A549 treated with AZD2906 at 1 μM for 4 hours (cell line): ENCODE measurements at places on chromosomes 2 and 18. TPM values are rescaled to one million over a fixed set of nuclear protein-coding genes. Genes with fewer than 3 reads are reported as not detected.

The SULT1C3 gene
- total RNA-seq, result not detected in 5 replicates

The INPP1 gene
- total RNA-seq, result 34.0 to 45.3 TPM (median 40.9 TPM) in 5 replicates

The HOXD3 gene
- total RNA-seq, result 0.06 to 0.16 TPM (median 0.09 TPM) in 5 replicates

The MC4R gene
- total RNA-seq, result not detected in 5 replicates

The MC2R gene
- total RNA-seq, result not detected in 5 replicates

The ALK gene
- not detected in 5 replicates for total RNA-seq

The UGT1A3 gene
- 0.05 to 0.09 TPM (median 0.07 TPM) in 4 of 5 replicates, not detected in the other for total RNA-seq

The PROM2 gene
- 0.02 to 0.34 TPM (median 0.08 TPM) in 3 of 5 replicates, not detected in the others for total RNA-seq

The EN1 gene
- total RNA-seq, result 0.63 to 0.99 TPM (median 0.92 TPM) in 5 replicates

The ZBTB7C gene
- total RNA-seq, result 0.14 to 0.29 TPM (median 0.19 TPM) in 5 replicates

The RTP5 gene
- total RNA-seq, result not detected in 5 replicates

The IL1F10 gene
- total RNA-seq, result 0.09 to 0.24 TPM in 2 of 5 replicates, not detected in the others

The INPP5D gene
- total RNA-seq, result 0.49 to 0.74 TPM (median 0.53 TPM) in 5 replicates

The TGFBRAP1 gene
- 15.1 to 15.9 TPM (median 15.4 TPM) in 5 replicates for total RNA-seq

The NAT8 gene
- total RNA-seq, result not detected in 5 replicates

The GEN1 gene
- 9.6 to 12.2 TPM (median 10.7 TPM) in 5 replicates for total RNA-seq

The INHBB gene
- total RNA-seq, result 23.1 to 29.9 TPM (median 26.3 TPM) in 5 replicates

The SLC66A2 gene
- total RNA-seq, result 14.4 to 21.7 TPM (median 19.9 TPM) in 5 replicates

The L3MBTL4 gene
- 0.02 to 0.05 TPM in 2 of 5 replicates, not detected in the others for total RNA-seq

The CCDC68 gene
- 3.8 to 7.4 TPM (median 5.3 TPM) in 5 replicates for total RNA-seq

The CLEC4F gene
- total RNA-seq, result not detected in 5 replicates

The SOWAHC gene
- 7.5 to 9.7 TPM (median 9.2 TPM) in 5 replicates for total RNA-seq

The MAL gene
- total RNA-seq, result 0.14 to 0.34 TPM (median 0.25 TPM) in 5 replicates

The INHA gene
- total RNA-seq, result 0.21 to 0.59 TPM (median 0.52 TPM) in 5 replicates

The RNU2-63P gene
- 1.4 TPM in 1 of 5 replicates, not detected in the others for total RNA-seq

The PRKCE gene
- total RNA-seq, result 9.6 to 10.2 TPM (median 10.1 TPM) in 5 replicates

The IL18R1 gene
- 1.0 to 1.4 TPM (median 1.4 TPM) in 5 replicates for total RNA-seq

The TRIM43 gene
- 0.07 to 0.23 TPM (median 0.09 TPM) in 4 of 5 replicates, not detected in the other for total RNA-seq

The ADAM23 gene
- 8.4 to 10.3 TPM (median 9.1 TPM) in 5 replicates for total RNA-seq

The TMEM198 gene
- total RNA-seq, result 0.62 to 1.2 TPM (median 0.96 TPM) in 5 replicates

The HOXD13 gene
- 0.07 to 0.27 TPM (median 0.18 TPM) in 5 replicates for total RNA-seq

The IL36RN gene
- total RNA-seq, result 0.02 to 0.11 TPM (median 0.02 TPM) in 3 of 5 replicates, not detected in the others

The ALLC gene
- total RNA-seq, result 0.08 TPM in 1 of 5 replicates, not detected in the others

The RFTN2 gene
- total RNA-seq, result 0.06 to 0.13 TPM in 2 of 5 replicates, not detected in the others

The SYT4 gene
- total RNA-seq, result not detected in 5 replicates

The SERPINB13 gene
- not detected in 5 replicates for total RNA-seq

The PTGR3 gene
- total RNA-seq, result 16.6 to 19.0 TPM (median 18.0 TPM) in 5 replicates

The ALPP gene
- 16.1 to 18.1 TPM (median 16.2 TPM) in 5 replicates for total RNA-seq

The ZDBF2 gene
- 0.86 to 1.4 TPM (median 1.3 TPM) in 5 replicates for total RNA-seq

The ZNF396 gene
- total RNA-seq, result 0.54 to 0.89 TPM (median 0.60 TPM) in 5 replicates

The PLA2R1 gene
- 1.7 to 2.8 TPM (median 2.3 TPM) in 5 replicates for total RNA-seq

The NGEF gene
- 13.0 to 16.8 TPM (median 15.5 TPM) in 5 replicates for total RNA-seq

The ITGA4 gene
- 1.4 to 2.3 TPM (median 2.0 TPM) in 5 replicates for total RNA-seq

The IKZF2 gene
- 0.14 to 0.33 TPM (median 0.29 TPM) in 5 replicates for total RNA-seq

The PIEZO2 gene
- total RNA-seq, result 0.52 to 0.96 TPM (median 0.59 TPM) in 5 replicates

The ASB18 gene
- not detected in 5 replicates for total RNA-seq

The MBD1 gene
- 32.9 to 36.6 TPM (median 34.8 TPM) in 5 replicates for total RNA-seq

The C2orf81 gene
- 2.4 to 3.6 TPM (median 3.2 TPM) in 5 replicates for total RNA-seq

The C1GALT1C1L gene
- total RNA-seq, result 1.5 to 2.6 TPM (median 2.4 TPM) in 5 replicates

The RIT2 gene
- not detected in 5 replicates for total RNA-seq

The GPAT2 gene
- 0.02 TPM in 1 of 5 replicates, not detected in the others for total RNA-seq

The TMEM178A gene
- total RNA-seq, result 0.10 to 0.16 TPM (median 0.13 TPM) in 5 replicates
